ENCODE measurements at places on chromosomes 12 and 14. TPM values are rescaled to one million over a fixed set of nuclear protein-coding genes. Genes with fewer than 3 reads are reported as not detected.
A peak's percentile ranks its signal among the peaks of the same experiment; 100 is the strongest.

DNA sequence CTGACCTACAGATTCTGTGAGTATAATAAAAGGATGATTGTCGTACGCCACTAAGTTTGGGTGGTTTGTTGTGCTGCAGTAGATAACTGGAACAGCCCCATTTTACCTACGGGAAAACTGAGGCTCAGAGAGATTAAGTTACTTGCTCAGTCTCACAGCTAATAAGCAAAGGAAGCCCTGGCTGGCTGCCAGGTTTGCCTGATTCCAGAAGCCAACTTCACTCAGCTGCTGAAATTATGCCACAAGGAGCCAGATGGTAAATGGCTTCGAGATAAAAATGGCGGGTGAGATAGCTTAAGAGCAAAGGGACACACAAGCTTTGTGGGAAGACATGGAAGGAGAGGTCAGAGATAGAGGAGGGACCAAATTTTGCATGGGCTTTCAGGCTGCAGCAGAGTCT is 191.5 kb upstream of the NOS1 start:
- H3K4me3 ChIP-seq = no peak overlapping the region
- peak; percentile 8 for DNase-seq
- H3K27me3 ChIP-seq = no peaks in the 10 kb centered on the region
- H3K27ac ChIP-seq = no peak overlapping the region
- no peaks in the 10 kb centered on the region for H3K36me3 ChIP-seq

DNA sequence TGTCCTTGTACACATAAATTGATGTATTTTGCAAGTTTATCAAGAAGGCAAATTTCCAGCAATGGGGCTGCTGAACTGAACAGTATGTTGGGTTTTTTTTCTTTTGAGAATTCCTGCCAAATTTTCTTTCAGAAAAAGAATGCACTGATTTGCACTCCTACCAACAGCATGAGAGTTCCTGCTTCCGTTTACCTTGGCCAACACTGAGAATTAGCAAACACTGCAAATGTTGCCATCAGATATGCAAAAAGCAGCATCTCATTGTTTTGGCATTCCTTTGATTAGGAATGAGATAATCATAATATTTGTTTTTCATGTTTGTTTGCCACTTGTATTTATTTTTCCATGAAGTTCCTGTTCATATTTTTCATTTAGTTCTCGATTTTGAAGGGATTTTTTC is 82.4 kb downstream of the RTN1 start:
- H3K4me1 ChIP-seq = no peaks in the 10 kb centered on the region
- peak; percentile 12 for DNase-seq
- H3K36me3 ChIP-seq = no peaks in the 10 kb centered on the region
- H3K4me3 ChIP-seq = no peak overlapping the region
- H3K27me3 ChIP-seq = no peaks in the 10 kb centered on the region

- peak; percentile 55 for DNase-seq
- H3K4me1 ChIP-seq = no peaks in the 10 kb centered on the region
- H3K4me3 ChIP-seq = peak overlapping the region; percentile 45
- no peaks in the 10 kb centered on the region for H3K27me3 ChIP-seq
- H3K27ac ChIP-seq = no peak overlapping the region
- H3K36me3 ChIP-seq = no peaks in the 10 kb centered on the region
These were observed 703 bp downstream of the NOVA1 start for GRCh38 chr14:26597071-26597588.

GRCh38 chr14:99928963-99929362 is 135.8 kb downstream of the EML1 start:
- no peaks in the 10 kb centered on the region for H3K27me3 ChIP-seq
- no peak overlapping the region for H3K4me3 ChIP-seq
- H3K4me1 ChIP-seq = no peaks in the 10 kb centered on the region
- H3K27ac ChIP-seq = no peak overlapping the region

- H3K4me1 ChIP-seq = no peaks in the 10 kb centered on the region
- DNase-seq = no peak
- H3K27ac ChIP-seq = no peak overlapping the region
- no peak overlapping the region for H3K4me3 ChIP-seq
- no peaks in the 10 kb centered on the region for H3K27me3 ChIP-seq
These were observed 104.7 kb downstream of the ST8SIA1 start for GRCh38 chr12:22229652-22230279.

IL31 gene
- total RNA-seq = not detected

ERBB3 gene
- total RNA-seq = 67.9 TPM

DNA sequence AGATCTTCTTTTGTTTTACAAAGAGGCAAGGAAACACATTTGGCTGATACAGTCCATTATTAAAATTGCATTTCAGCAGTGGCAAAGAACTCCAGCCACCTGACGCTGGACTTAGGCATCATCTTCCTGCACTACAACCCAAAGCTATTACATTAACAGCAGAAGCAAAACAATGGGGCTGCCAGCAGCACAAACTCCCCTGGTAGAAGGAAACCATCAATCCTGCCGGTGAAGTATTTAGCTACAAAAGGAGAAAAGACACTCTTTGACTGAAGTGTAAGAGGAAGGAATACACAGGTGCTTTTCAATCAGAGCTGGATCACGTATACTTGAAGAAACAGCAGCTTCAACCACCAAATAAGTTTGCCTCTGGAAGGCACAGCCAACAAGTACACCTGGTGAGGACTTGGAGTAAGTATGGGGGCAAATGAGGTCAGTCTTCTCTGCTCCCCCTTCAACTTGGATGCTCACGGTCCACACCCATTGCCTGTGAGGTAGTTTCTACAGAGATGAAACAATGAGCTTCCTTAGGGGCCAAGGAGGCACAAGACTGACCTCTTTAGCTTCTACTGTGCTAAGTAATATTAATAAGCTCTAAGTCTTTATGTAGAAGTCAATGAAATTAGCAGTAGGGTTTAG is 125.9 kb upstream of the FOXN3 start:
- no peaks in the 10 kb centered on the region for H3K27me3 ChIP-seq
- H3K4me3 ChIP-seq = no peak overlapping the region
- DNase-seq = no peak

GRCh38 chr12:45191239-45191638 is 24.7 kb upstream of the ANO6 start:
- no peaks in the 10 kb centered on the region for H3K4me1 ChIP-seq
- no peaks in the 10 kb centered on the region for H3K36me3 ChIP-seq
- H3K27me3 ChIP-seq = no peaks in the 10 kb centered on the region
- H3K27ac ChIP-seq = no peak overlapping the region
- no peak overlapping the region for H3K4me3 ChIP-seq

EML1 gene
- total RNA-seq = 31.8 TPM

DNA sequence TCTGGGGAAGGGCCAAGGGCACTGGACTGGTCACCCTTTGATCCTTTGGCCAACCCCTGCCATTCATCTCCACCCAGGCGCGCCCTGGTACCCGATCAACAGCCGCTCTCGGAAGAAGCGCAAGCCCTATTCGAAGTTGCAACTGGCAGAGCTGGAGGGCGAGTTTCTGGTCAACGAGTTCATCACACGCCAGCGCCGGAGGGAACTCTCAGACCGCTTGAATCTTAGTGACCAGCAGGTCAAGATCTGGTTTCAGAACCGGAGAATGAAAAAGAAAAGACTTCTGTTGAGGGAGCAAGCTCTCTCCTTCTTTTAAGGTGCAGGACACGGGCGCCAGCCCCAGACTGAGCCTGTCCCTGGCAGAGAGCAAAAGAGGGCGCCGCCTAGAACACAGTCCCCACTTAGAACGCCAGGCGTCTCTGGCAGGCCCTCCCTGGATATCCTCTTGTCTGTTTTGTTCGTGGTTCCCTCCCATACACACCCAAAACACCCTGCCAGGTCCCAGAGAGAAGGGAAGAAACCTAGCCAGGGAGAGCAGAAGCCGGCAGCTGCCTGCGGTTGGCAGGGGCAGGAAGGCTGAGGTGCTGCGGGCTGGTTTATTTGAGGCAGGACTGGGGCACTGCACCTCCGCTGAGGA is 1.7 kb downstream of the HOXC12 start:
- no peaks in the 10 kb centered on the region for H3K4me1 ChIP-seq
- no peak for DNase-seq
- H3K27ac ChIP-seq = no peak overlapping the region
- H3K27me3 ChIP-seq = peaks cover 16% of the 10 kb centered on the region

GRCh38 chr12:16606991-16607390 is 1.0 kb upstream of the LMO3 start:
- H3K4me3 ChIP-seq = peak overlapping the region; percentile 50
- peaks cover 3% of the 10 kb centered on the region for H3K4me1 ChIP-seq
- H3K27ac ChIP-seq = peak overlapping the region; percentile 91
- H3K36me3 ChIP-seq = no peaks in the 10 kb centered on the region

DNA sequence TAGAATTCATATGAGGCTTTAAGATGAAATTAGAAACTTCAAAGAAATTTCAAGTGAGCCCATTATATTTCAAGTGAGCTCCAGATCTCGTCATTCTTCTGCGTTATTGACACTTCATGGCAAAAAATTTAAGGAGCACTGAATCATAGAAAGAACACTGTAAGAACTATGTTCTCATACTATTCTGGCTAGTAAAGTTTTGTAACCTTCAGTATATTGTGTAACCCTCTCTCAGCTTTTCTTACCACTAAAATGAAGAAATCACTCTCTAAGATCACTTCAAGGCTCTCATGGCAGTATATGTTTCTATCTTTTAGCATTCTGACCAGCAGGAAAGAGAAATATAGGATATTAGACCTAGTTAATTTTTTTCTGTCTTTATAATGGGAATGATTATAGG is 6.3 kb downstream of the GPHN start:
- H3K4me3 ChIP-seq = no peak overlapping the region
- no peak for DNase-seq
- no peaks in the 10 kb centered on the region for H3K4me1 ChIP-seq
- no peaks in the 10 kb centered on the region for H3K36me3 ChIP-seq

PRDM4 gene
- 23.2 TPM for total RNA-seq

Data from lung (tissue), 17 donors.